ENCODE measurements at places on chromosomes 4 and X. TPM values are rescaled to one million over a fixed set of nuclear protein-coding genes. Genes with fewer than 3 reads are reported as not detected.

GRCh38 chrX:152806035-152806434, 24.5 kb downstream of the CETN2 start:
- no peak for DNase-seq

GRCh38 chr4:113692809-113693411, 68.6 kb downstream of the CAMK2D start:
- no peak for DNase-seq

DNA sequence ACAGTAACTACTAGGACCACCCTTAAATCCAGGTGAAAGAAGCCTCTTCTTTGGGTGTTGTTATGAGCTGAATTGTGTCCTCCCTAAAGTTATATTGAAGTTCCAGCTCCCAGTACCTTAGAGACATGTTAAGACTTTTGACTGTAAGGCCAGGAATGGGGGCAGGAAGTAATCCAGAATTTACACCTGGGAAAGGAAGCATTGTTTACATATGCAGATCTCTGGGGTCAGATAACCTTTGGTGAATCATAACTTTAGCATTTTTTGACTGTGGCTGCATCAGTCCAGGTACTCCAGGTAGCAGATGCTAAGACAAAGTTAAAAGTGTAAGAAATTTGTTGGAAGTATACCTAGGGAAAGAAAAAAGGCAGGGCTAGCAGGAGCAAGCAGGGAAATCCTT, 104.9 kb upstream of the CENPE start:
- no peak for DNase-seq

DNA sequence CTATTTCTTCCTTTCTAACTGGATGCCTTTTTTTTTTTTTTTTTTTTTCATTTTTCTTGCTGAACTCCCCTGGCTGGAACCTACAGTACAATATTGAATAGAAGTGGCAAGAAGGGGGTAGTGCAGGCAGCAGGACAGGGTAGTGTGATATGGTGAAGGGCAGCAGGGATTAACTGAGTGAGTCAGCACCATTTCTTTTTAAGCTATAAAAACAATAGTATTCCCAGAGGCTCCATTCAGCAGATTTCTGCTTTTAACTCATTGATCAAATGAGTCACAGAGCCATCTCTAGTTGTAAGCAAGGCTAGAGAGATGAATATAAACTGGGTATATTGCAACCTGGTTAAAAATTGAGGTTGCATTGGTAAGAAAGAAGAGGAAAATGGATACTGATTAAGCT, 53.6 kb upstream of the SETD7 start:
- DNase-seq, result no peak

GRCh38 chrX:52821079-52821760, 10.1 kb downstream of the XAGE5 start:
- no peak for DNase-seq

DNA sequence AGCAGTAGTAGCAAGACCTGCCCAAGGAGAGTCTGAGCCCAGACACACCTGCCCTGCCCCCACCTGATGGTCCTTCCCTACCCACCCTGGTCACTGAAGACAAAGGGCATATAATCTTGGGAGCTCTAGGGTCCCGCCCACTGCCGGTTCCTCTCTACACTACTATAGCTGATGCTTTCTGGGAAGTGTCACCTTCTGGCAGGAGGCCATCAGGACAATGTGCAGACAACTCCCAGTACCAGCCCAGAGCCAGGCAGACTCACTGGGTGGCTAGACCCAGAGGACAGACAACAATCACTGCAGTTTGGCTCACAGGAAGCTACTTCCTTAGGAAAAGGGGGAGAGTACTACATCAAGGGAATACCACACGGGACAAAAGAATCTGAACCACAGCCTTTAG, 312.7 kb downstream of the SPRY1 start:
- DNase-seq, result no peak

DNA sequence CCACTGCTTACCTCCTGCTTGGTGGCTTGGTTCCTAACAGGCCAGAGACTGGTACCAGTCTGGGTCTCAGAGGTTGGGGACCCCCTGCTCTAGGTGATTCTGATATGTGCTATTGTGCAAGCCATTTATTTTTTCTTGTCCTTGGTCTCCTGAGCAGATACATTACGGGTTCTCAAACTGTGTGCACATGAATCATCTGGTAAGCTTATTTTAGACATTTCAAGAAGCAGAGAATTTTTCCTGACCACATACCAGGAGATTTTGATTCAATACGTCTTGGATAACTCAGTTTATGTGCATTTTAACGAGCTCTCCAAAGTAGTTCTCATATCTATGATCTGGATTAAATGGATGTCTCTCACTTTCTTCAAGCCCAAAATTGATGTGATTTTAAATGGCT, 77.2 kb downstream of the FHIP1A start:
- DNase-seq, result no peak

Gene FRMD7
- total RNA-seq, result 0.50 TPM

Gene ERAS
- total RNA-seq, result not detected

Gene PCDH19
- 0.57 TPM for total RNA-seq

DNA sequence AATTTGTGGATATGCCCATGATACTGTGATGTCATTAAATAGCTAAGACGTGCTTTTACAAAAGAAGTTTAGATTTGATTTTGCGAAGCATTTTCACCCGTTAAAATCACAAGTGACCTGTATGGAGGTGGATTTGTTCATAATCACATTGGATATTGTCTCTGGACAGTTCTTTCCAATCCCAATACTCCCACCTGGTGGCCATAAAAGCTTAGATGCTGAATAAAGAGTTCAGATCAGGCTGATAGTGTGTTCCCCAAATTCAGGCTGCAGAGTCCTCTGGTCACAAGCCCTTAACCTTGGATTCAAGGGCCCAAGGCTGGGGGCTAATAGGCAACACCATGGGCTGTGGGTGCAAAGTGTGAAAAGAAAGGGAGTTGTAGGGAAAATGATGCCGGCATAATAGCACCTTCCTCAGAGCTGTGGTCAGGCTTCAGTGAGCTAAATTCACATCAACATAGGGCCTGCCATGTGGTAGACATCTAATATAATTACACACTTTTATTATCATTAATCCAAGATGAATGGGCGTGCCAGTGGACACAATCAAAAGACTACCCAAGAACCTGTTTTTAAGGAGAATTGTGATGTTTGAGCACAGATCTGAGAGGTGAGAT, 28.1 kb downstream of the SMIM43 start:
- DNase-seq, result peak; percentile 29

Gene RXFP1
- total RNA-seq, result not detected

Gene MAGED4B
- 0.79 TPM for total RNA-seq

Gene RASGEF1B
- total RNA-seq, result 4.1 TPM

DNA sequence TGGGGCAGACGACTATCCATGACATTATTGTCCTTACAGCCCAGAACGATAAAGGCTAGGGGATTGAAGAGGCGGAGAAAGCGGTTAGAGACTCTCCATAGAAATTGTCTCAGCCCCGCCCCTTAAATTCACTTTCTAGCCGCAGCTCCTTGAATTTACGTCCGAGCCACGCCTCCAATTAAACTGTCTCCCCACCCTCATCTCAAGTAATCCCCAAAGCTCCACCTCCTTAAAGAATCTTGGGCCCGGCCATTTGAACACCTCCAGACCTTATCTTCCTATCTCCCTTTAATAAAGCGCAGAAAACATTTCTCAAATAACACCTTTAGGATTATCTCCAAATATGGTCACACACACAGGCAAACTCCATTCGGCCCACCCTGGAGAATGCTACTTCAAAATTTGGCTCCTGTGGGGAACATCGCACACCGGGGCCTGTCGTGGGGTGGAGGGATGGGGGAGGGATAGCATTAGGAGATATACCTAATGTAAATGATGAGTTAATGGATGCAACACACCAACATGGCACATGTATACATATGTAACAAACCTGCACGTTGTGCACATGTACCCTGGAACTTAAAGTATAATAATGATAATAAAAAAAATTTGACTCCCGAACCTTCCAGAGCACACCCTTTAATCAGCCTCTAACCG, 7.2 kb upstream of the MAGIX start:
- DNase-seq, result peak; percentile 29

DNA sequence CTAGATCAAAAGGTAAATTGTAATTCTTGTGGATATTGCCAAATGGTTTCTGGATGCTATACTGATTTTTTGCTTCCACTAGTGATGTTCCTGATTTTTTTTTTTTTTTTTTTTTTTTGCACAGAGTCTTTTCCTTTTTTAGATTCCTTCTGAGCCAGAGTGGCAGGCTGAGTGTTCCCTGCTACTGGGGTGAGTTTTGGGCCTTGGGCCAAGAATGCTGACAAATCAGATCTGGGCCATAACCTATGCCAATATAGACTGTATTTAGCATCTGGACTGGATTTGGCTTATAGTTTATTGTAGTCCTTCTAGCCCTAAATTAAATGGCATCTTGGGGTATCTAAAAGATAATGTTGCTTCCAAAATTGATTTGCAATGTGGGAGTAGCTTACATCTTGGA, 52.8 kb downstream of the REPS2 start:
- DNase-seq, result no peak

Gene AVPR2
- total RNA-seq, result 1.4 TPM

DNA sequence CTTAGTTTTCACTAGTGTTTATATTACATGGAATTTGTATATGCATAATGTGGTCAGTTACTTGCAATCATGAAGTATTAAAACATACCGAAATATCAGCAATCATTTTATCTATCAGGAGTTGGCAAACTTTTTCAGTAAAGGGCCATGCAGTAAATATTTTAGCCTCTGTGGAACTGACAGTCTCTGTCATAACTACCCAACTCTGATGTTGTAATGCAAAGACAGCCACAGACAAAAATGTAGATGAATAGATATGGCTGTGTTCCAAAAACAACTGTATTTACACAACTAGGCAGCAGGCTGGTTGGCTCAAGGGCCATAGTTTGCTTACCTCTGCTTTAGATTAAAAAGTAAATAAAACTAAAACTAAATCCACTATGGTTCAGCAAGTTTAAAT, 200.2 kb downstream of the HS3ST1 start:
- no peak for DNase-seq

GRCh38 chr4:137896221-137896737, 345.9 kb downstream of the SLC7A11 start:
- no peak for DNase-seq

Gene IBSP
- total RNA-seq, result not detected

Gene BBS12
- total RNA-seq, result 3.3 TPM

DNA sequence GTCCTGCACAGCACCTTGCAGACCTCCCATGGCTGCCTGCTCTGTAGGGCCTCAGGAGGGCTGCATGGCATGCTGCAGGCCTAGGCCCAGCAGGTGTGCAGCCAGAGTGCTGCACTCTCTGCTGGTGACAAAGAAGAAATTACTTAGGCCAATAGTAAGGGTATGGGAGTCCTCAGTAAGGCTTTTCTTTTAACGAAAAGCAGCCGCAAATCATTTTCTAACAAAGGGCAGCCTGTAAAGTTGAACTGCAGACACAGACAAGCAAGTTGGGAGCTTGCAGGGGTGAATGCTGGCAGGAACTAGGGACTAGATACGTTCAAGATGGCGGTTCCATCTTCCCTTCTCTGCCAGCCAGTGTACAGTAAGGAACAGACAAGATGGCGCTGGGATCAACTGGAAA, 22.4 kb upstream of the UBA6 start:
- no peak for DNase-seq

- DNase-seq, result no peak
Measured at GRCh38 chr4:19417256-19417655, 834.4 kb upstream of the SLIT2 start.

GRCh38 chr4:126582737-126583136, 1050.0 kb upstream of the INTU start:
- DNase-seq, result no peak

DNA sequence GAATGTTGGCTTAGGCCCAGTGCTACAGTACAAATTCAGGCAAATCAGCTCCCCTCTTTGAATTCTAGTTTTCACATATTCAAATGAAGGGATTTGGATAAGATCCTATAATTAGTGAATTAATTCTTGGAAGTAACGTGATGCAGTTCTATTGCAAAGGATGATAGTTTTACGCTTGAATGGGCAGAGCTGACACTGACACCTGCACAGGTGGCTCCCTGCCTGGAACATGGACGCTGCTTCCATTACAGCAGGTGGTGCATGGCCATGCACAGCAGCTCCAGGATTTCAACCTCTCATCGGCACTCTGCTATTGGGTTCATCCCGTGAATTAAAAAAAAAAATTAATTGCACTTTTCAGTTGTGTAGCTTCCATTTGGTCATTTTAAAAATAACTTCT, 28.4 kb upstream of the RPS6KA6 start:
- no peak for DNase-seq

DNA sequence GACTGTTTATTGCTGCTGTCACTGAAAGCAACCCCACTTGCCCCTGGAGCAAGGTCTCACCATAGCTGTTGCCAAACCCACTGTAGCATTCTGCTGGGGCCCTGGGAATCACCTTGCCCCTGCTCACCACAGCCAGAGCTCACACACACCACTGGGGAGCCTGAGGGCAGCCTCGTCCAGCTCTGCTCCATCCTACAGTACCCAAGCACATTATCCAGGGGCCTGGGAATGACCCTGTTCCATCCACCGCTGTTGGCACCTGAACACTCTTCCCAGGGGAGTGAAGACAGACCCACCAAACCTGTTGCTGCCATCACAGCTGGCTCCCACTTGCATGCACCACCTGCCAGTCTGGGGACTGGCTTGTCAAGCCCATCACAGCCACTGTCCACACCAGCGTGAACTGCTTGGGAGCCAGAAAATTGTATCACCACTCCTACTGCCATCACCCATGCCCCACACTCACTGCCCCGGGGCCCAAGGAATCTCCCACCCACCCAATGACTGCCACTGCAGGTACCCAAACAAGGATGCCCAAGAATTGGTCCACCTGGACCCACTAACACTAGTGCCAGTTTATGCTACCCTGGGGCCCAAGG, 811.3 kb downstream of the KLHL13 start:
- DNase-seq, result no peak

GRCh38 chrX:14920196-14920595, 47.0 kb downstream of the MOSPD2 start:
- no peak for DNase-seq

Gene CACNA1F
- total RNA-seq, result not detected

Gene SSX4
- total RNA-seq, result not detected

GRCh38 chr4:170741856-170742255, 652.1 kb upstream of the AADAT start:
- no peak for DNase-seq

GRCh38 chrX:37701588-37701987, 16.0 kb downstream of the XK start:
- DNase-seq, result no peak

Gene SASH3
- 3.6 TPM for total RNA-seq

DNA sequence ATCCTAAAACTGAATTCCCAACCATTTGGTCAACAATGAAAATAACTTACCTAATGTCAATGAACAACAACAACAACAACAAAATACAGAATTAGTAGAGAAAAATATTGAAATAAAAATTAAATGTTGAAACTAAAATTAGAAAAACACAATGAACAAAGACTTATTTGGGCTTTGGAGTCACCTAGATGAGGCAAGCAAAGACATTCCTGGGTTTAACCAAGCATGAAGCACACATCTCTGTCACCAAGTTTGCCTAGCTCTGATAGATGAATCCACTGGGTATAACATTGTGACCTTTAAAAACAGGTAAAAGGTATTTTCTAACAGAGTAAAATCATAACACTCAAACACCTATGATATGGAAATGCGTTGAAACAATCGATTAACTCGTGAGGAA, 13.2 kb upstream of the SYTL5 start:
- DNase-seq, result no peak

- DNase-seq, result no peak
Measured at GRCh38 chrX:47918274-47918673, 81.6 kb downstream of the ZNF81 start.

GRCh38 chr4:8616831-8617230, 24.3 kb downstream of the CPZ start:
- DNase-seq, result peak; percentile 3

GRCh38 chr4:145808021-145808650, 128.2 kb downstream of the C4orf51 start:
- DNase-seq, result peak; percentile 7

- no peak for DNase-seq
Measured at GRCh38 chr4:7960017-7960789, 20.5 kb upstream of the AFAP1 start.
